Activated T-cell treated with anti-CD3 and anti-CD28 coated beads for 4 hours (primary cell): ENCODE measurements at places on chromosomes 11 and 22.
A peak's percentile ranks its signal among the peaks of the same experiment; 100 is the strongest.

- no peak for DNase-seq
Observed at GRCh38 chr22:30181459-30182349, 64.9 kb downstream of the LIF start.

DNA sequence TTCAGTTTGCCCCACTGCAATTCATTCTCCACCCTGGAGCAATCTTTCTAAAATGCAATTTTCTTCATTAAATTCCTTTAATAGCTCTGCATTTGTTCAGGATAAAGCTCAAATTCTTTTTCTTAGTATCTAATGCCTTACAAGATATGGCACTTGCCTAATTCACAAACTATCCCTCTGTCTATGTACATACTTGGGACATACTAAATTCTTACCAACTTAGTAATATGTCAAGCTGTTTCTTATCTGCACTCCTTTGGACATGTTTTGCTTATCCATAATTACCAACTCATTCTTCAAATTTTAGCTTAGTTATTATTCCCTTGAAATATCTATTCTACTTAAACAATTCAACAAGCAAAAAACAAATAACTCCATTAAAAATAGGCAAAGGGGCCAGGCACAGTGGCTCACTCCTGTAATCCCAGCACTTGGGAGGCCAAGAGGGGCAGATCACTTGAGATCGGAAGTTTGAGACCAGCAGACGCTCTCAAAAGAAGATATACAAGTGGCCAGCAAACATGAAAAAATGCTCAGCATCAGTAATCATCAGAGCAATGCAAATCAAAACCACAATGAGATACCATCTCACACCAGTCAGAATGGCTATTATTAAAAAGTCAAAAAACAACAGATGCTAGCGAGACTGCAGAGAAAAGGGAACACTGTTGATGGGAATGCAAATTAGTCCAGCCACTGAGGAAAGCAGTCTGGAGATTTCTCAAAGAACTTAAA is 96.9 kb downstream of the FAM76B start:
- no peak for DNase-seq

DNA sequence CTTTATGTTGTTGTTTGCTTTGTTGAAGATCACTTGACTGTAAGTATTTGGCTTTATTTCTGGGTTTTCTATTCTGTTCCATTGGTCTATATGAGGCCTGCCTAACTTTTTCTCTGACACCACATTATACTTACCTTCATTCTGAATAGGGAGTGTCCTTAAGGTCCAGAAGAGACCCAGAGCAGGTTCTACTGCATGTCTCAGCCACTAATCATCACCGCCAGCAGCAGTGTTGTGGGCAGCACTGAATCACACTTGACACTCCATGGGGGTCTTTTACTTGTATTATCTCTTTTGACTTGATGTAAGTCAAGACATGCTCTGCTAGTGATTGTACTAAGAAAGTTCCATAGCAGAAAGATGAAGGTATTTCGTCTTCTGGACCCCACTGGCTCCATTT is 274.9 kb downstream of the TENM4 start:
- DNase-seq, result no peak

GRCh38 chr11:47245611-47246357 is 2.8 kb downstream of the ACP2 start:
- DNase-seq, result no peak

- DNase-seq, result no peak
Observed at GRCh38 chr11:61659413-61660196, 20.6 kb upstream of the DAGLA start.

- no peak for DNase-seq
Observed at GRCh38 chr22:39234867-39235687, 9.7 kb downstream of the PDGFB start.

- DNase-seq, result peak; percentile 18
Observed at GRCh38 chr11:34356913-34357700, 703 bp downstream of the ABTB2 start.

- DNase-seq, result no peak
Observed at GRCh38 chr11:78688460-78688859, 113.8 kb upstream of the NARS2 start.

DNA sequence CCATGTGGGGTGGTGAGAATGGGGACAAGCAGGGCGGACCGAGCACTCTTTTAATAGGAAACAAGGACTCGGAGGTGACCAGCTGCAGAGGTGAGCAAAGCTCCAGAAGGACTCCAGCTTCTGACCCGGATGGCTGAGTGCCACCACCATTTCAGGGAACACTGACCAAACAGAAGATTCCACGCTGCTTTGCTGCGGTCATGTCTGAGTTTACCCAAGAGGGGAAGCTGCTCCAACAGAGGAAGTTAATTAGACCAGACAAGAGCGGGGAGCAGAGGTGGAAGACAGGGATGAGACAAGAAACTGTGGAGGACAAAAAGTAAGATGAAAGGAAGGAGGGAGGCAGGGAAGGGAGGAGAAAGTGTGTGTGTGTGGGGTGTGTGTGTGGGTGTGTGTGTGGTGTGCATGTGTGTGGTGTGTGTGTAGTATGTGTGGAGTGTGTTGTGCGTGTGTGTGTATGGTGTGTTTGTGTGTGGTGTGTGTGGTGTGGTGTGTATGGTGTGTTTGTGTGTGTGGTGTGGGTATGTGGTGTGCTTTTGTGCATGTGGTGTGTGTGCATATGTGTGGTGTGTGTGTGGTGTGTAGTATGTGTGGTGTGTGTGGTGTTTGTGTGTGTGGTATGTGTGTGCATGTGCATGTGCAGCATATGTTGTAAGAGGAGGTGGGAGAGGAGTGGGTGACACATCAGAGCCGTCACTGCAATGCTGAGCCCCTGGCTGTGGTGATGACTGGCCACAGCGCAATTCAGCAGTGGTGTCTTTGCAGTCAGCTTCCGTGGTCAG is 82.2 kb upstream of the AKIP1 start:
- DNase-seq, result no peak

GRCh38 chr11:65417702-65418430 is 4.7 kb upstream of the NEAT1 start:
- no peak for DNase-seq

DNA sequence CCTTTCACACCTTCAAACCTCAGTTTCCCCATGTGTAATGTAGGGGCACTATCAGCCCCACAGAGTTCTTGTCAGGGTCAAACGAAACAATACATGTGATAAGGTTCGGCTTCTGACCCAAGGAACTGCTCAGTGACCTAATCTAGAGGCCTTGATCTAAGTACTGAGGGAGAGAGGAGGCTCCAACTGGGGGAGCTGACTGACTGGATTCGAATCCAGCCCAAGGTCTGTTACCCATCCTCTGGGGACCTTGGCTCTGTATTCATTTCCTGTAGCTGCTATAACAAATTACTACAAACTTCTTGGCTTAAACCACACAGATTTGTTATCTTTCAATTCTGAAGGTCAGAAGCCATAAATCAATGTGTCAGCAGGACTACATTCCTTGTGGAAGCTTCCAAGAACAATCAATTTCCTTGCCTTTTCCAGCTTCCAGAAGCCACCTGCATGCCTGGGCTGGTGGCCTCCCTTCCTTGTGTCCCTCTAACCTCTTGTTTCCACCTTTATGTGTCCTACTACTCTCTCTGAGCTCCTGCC is 10.7 kb upstream of the ANAPC15 start:
- no peak for DNase-seq

- DNase-seq, result no peak
Observed at GRCh38 chr11:13366266-13367026, 88.9 kb downstream of the BMAL1 start.

DNA sequence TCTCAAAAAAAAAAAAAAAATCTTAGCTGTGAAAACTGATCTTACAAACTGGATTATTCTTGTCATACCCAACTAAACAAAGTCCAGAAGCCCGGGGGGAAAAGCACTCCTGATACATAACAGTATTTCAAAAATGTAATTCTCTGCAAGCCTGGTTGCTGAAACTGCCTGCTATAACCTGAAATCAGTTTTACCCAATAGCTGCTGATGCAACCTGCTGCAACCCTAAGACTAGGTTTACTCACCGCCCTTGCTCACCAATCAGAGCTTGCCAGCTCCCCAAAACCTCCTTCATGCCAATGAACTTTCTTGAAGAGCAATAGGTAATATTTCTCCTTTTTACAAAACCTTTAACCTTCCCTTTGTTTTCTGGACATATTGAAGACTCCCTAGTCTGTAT is 12.4 kb downstream of the FGF19 start:
- DNase-seq, result no peak

DNA sequence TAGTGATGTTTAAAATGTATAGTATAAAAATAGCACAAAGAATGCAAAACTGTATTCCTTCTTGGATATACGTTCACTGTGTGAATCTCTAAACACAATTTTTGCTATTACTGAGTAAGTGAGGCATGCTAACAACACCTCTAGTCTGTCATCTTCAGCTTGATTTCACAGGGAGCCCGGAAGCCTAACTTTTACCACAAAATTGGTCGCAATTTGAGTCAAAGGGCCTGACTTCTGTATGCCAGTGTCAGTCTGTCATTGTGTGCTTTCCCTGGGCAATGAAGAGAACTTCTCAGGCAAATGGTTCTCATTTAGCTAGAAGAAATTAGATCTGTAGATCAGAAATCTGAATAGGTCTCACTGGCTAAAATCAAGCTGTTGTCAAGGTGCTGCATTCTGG is 1059.5 kb downstream of the FAM181B start:
- DNase-seq, result no peak

DNA sequence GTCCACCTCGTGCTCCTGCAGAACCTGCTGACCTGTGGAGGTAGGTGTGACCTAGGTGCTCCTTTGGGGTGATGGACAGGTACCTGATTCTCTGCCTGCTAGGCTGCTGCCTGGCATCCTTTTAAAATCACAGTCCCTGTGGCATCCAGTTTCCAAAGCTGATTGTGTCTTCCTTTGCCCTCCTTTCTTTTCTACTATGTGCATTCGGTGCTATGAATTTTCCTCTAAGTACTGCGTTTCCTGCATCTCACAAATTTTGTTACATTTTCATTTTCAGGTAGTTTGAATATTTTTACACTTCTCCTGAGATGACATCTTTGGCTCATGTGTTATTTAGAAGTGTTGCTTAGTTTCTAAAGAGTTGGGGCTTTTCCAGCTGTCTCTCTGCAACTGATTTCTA is 30.9 kb upstream of the PPP6R3 start:
- DNase-seq, result no peak

DNA sequence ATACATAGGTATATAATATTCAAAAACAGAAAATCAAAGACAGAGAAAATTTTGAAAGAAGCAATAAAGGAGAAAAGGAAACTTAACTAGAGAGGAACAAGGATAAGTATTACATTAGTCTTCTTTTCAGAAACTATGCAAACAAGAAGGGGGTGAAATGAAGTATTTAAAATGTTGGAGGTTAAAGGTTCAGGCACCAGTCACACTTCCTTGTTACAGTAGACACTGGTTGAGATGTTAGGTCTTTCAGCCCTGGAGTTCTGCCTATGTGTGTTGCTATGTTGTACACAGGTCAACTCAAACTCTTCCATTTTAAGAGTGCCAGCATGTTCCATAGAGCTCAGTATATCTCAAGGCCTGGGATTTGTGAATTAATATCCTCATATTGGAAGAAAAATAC is 6.0 kb upstream of the MS4A4A start:
- no peak for DNase-seq

DNA sequence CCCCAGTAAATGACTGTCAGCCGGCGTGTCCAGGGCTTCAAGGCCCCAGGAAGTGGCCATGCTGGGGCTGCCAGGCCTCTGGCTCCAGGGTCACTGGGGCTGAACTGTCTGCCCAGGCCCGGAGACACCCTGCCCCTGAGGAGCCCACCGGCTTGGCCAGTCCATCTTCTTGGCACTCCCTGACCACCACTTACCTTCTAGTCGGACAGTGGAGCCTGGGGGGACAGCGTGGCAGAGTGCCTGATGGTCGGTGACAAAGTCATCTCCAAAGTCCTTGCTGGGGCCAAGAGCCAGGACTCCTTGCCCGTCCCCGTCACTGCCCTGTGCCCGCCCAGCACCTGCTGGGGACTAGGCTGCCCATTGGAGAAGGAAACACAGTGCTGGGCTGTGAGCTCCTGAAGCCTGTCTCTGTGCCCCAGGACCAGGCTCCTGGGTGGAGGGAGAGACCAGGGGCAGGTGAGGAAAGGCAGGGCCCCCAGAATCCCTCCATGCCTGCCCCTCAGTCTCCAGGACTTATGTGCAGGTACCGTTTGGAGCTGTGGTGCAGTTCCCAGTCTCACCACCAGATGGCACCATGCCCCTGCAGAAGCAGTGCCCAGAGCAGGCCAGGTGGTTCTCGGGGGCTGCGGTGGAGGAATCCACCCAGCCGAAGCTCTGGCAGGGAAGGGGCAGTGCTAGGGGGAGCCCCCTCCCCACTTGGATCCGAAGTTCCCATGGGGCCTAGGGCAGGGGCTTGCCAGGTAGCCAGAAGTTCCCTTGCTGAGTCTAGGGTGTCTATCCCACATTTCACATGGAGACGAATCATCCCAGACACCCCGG is 6.0 kb upstream of the CCDC188 start:
- DNase-seq, result peak; percentile 91

- DNase-seq, result no peak
Observed at GRCh38 chr11:35261197-35261596, 122.2 kb downstream of the CD44 start.

DNA sequence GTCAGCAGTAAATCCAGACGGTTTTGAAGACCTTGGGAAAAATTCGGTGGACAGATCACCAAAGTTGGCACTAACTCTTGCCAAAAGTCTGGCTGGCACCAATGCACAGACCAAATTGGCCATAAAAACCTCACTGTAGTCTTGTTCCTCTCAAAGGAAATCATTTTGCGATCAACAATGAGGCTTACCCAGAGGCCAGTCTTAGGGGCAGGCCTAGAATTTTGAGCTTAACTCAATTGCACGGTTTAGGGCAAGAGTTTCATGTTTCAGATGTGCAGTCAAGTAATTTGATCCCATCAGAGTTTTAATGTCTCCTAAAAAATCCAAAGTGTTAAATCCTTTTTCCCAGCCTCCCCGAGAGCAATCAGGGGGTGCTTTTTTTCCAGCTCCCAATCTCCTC is 19.0 kb downstream of the MPPED2 start:
- no peak for DNase-seq

- no peak for DNase-seq
Observed at GRCh38 chr11:492427-493226, 14.4 kb downstream of the RNH1 start.

GRCh38 chr11:19846654-19847305 is 134.1 kb downstream of the NAV2 start:
- no peak for DNase-seq

DNA sequence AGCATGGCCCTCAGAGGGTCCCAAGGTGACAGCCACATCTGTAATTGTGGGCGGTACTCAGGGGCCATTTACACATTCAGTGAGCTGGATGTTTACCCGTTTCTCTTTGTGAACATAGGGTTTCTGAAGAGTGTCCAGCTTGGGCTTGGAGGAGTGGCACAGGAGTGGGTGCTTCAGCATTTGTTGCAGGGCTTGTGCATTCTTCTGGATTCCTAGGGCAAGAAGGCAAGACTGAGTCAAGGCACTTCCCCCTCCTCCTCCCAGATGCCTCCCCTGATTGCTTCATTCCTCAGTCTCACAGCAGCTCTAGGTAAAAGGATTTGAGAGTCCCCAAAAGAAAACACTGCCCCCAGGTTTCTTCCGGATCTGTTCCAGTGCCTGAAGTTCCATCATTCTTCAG is 95.4 kb downstream of the RNF169 start:
- no peak for DNase-seq

GRCh38 chr11:126927623-126928022 is 72.9 kb downstream of the KIRREL3 start:
- DNase-seq, result no peak
